ENCODE measurements at places on chromosomes 1 and 21.

GRCh38 chr21:27704567-27705166, 737.8 kb upstream of the ADAMTS5 start:
- no peak for DNase-seq

DNA sequence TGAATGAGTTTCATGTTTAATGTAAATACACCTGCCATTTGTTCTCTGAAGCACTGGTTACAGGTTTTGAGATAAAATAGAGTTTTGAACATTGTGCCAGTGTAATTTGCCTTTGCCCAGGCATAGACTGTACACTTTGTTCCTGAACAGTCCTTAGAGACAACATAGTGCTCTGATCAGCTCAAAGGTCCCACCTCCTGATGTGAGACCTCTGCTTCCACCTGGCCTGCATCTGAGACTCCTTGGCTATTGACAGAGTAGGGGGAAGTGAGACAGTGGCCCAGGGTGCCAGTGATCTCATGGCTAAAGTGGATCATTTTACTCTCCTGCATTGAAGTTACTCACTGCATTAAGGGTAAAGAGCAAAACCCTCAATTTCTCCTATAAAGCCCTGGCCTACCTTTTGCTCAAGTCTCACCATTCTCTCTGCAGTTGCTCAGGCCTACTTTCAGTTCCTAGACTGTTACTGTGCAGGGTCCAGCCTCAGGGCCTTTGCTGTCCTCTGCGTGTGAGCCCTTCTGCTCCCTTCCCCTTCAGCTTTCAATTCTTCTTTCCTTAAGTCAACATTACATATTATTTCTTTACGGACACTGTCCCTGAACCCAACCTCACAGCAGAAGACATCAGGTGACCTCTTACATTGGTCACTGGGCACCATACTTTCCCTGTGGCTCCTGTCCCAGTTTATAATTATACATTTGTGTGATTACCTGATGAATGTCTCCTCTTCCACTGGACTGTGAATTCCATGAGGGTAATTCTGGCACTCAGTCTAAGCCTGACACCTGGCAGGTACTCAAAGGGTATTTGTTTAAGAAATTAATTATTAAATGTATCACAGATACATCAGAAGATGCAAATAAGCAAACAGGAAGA, 142.9 kb downstream of the ROR1 start:
- DNase-seq, result no peak

DNA sequence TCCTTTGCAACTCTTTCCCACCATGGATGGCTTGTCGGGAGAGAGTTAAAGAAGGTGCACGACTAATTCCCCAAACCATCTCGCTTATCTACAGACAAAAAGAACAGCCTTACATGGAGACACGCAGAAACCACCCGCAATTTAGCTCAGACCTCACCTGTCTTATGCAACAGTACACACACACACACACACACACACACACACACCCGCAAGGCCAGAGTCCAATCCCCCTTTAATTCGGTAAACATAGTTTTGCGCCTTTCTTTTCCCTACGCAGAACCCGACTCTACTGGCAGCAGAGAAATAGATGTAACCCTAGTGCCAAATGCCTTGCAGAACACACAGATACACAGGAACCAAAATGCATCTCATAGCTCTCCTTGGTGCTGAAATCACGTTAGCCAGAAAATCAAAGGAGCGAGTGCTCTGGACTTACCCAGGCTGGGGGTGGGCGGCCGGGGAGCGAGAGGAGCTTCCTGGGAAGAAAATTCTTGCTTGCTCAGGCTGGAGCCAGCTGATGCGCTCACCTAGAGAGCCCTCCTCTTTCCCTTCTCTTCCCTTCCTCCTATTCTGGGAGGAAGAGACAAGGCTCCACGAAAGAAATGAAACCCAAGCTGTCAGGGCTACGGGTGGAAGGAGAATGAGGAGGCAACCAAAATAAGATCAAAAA, 470 bp downstream of the TNR start:
- DNase-seq, result no peak

- no peak for DNase-seq
These were observed 19.4 kb downstream of the VPS13D start for GRCh38 chr1:12249181-12249580.

DNA sequence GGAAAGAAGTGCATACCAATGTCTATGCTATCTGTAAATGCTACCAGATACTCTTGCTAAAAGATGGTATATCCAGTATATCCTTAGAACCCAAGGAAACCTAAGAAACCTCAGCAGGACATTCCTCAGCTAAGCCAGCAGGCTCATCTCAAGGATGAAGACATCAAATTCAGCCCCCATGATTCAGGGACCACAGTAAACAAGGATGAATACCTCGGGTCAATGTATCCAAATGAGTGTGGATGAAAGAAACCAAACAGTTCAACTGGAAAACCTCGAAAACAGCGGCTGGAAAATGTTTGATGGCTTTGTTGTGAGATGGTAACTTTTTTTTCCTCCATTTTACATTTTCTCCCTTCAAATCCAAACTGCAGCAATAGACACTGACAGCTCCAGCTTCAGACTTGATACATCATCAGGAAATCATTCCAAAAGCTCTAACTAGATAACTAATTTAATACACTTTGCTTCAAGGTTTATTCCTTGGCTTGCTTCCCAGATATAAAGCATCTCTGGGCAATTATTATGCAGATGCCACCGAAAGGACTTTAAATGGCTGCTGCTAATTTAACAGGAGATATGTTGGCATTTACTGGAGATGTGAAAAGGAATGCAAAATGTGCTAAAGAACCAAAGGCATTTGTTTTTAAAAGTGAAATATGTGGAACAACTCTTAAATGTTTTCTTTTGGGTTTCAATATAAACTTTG, 73.6 kb downstream of the SMYD2 start:
- DNase-seq, result no peak

DNA sequence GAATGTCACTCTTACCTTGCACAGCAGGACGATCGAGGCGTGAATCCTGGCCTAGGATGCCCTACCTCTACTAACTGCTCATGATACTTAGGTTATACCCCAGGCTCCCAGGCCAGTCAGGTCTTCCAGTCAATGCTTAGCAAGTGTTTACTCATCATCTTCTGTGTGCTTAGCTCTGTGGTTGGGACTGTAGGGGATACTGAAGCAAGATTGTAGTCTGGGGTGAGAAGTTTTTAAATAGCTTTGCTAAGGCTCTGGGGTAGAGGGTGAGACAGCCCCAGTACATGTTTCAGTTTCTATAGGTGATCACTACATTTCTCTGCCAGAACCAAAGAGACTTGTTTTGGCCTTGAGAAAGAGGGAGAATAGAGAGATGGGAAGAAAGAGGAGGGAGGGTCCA, 250.8 kb upstream of the KIAA0040 start:
- no peak for DNase-seq

- no peak for DNase-seq
These were observed 945.5 kb downstream of the TTLL7 start for GRCh38 chr1:83053446-83053845.

DNA sequence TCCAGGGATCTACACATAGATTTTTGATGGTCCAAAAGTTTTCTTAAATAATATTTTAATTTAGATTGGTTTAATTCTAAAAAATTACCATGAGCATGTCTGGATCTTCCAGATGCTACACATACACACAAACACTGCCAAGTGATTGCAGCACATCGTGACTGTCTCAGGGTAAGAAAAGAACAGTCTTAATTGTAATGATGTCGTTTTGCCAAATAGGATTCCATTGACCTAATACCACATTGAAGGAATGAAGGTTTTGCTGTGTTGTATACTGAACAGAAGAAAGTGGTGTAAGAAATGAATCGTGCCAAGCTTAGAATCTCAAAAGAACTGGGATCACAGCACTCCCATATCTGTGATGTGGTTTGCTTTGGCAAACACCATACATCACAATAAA, 633.3 kb upstream of the CAMK1G start:
- no peak for DNase-seq

- no peak for DNase-seq
These were observed 74.1 kb downstream of the CRB1 start for GRCh38 chr1:197342044-197342565.

GRCh38 chr1:200891774-200892157, 2.9 kb upstream of the INAVA start:
- no peak for DNase-seq

- DNase-seq, result no peak
These were observed 456.5 kb downstream of the OMA1 start for GRCh38 chr1:58089898-58090534.

GRCh38 chr1:62530516-62531154, 66.7 kb upstream of the ANGPTL3 start:
- no peak for DNase-seq

- DNase-seq, result no peak
These were observed 23.4 kb upstream of the ABCG1 start for GRCh38 chr21:42195378-42196031.

Measured in activated CD4-positive, alpha-beta T cell treated with anti-CD3 and anti-CD28 coated beads, Interleukin-2, amount 50 U/mL, for 1 hour (primary cell).